ENCODE measurements at places on chromosomes 1 and 21. TPM values are rescaled to one million over a fixed set of nuclear protein-coding genes. Genes with fewer than 3 reads are reported as not detected.

The ADORA1 gene
- polyA plus RNA-seq: not detected

The IL22RA1 gene
- not detected for polyA plus RNA-seq

The AADACL3 gene
- polyA plus RNA-seq: not detected

The GBP5 gene
- polyA plus RNA-seq: 180 TPM

The ESPN gene
- 0.48 TPM for polyA plus RNA-seq

The CLCNKB gene
- polyA plus RNA-seq: not detected

The PYGO2 gene
- 42.6 TPM for polyA plus RNA-seq

The GPR153 gene
- polyA plus RNA-seq: 0.39 TPM

The OVAAL gene
- not detected for polyA plus RNA-seq

The PACC1 gene
- 15.1 TPM for polyA plus RNA-seq

The OR11L1 gene
- not detected for polyA plus RNA-seq

The AKNAD1 gene
- not detected for polyA plus RNA-seq

The C4BPA gene
- polyA plus RNA-seq: not detected

The TLR5 gene
- 0.71 TPM for polyA plus RNA-seq

The S100A8 gene
- not detected for polyA plus RNA-seq

The GPR37L1 gene
- 0.08 TPM for polyA plus RNA-seq

The CD5L gene
- polyA plus RNA-seq: not detected
